ENCODE measurements at places on chromosomes 11 and 22.
A peak's percentile ranks its signal among the peaks of the same experiment; 100 is the strongest.

DNA sequence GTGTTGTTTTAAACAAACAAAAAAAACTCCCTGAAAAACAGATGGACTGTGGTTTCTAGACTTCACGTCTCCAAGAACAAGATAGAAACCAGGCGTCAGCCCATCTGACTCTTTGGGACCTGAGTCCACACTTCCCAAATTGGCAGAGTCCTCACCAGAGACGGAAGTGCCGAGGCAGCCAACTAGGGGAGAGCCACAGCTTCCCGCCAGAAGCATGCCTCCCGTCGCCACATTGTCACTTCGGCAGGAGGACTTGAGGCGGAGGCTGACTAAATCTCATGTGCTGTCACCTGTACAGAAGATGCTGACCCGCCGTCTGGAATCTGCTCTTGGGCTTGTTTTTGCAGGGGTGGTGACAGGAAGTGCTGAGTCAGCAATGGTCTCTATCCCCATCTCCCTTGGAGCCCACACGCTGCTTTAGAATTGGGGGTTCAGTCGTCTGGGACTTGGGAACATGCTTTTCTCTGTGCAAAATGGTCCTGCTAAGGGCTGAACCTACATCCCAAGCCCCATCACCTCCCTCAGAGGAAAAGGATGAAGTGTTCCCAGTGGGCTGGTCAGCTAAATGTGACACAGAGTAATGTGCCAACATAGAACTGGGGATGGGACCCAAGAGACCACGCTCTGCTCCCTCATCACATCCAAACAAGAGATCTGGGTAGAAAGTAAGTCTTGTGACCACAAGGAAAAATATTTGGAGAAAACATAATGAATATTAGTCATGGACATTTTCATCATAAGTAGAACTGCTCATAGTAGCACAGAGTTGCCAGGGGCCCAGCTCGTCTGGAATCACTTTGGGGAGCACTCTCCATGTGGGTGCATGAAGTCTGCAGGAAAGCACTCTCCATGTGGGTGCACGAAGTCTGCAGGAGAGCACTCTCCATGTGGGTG lies 152.9 kb downstream of the SNX19 start:
- no peak for DNase-seq

GRCh38 chr11:125918140-125918840 lies 14.0 kb downstream of the DDX25 start:
- DNase-seq, result no peak

DNA sequence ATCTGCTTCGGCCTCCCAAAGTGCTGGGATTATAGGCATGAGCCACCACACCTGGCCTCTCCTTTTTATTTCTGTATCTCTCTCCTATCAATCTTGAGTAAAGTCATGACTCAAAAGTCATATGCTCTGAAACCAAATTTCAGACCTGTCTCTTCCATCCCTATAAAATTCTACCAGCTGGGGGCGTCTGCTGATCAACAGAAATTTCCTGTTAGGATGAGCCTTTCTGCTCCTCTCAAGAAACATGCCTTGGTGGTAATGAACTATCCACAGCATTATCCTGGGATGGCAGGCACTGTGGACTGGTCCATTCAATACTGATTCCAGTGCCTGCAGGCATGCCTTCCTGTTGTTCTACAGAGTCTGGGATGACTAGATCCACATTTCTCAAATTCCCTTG lies 472.6 kb downstream of the NELL1 start:
- DNase-seq, result no peak

- no peak for DNase-seq
Observed at GRCh38 chr22:29217827-29218757, 12.4 kb downstream of the EMID1 start.

- DNase-seq, result no peak
Observed at GRCh38 chr22:26182723-26183122, 13.5 kb downstream of the SEZ6L start.

GRCh38 chr11:44674809-44675208 lies 52.0 kb upstream of the TSPAN18 start:
- DNase-seq, result no peak

GRCh38 chr11:70572974-70573260 lies 174.6 kb downstream of the CTTN start:
- DNase-seq, result no peak

GRCh38 chr11:35260342-35260985 lies 121.5 kb downstream of the CD44 start:
- no peak for DNase-seq

GRCh38 chr11:45457649-45458048 lies 171.5 kb upstream of the SYT13 start:
- no peak for DNase-seq

- no peak for DNase-seq
Observed at GRCh38 chr11:63922673-63923192, 5.8 kb upstream of the RCOR2 start.

DNA sequence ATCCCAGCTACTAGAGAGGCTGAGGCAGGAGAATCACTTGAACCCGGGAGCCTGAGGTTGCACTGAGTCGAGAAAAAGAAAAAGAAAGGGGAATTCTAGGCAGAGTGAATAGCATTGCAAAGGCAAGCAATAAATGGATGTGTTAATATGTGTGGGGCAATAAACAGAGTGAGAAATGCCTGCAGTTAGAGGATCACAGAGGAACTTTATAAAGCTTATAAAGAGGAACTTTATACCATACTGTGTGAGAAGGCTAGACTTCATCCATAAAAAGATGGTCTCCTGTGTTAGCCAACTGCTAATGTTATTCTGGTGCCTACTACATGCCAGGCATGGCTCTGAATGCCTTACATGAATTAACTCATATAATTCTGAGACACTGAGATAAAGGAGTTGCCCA lies 841 bp downstream of the B3GNT6 start:
- no peak for DNase-seq

- DNase-seq, result no peak
Observed at GRCh38 chr11:70882716-70883085, 369.7 kb downstream of the SHANK2 start.

GRCh38 chr11:83922318-83922717 lies 636.2 kb upstream of the CCDC90B start:
- DNase-seq, result no peak

- DNase-seq, result no peak
Observed at GRCh38 chr11:47215366-47215910, 664 bp downstream of the DDB2 start.

GRCh38 chr11:27528712-27529111 lies 22.1 kb upstream of the LIN7C start:
- DNase-seq, result no peak

DNA sequence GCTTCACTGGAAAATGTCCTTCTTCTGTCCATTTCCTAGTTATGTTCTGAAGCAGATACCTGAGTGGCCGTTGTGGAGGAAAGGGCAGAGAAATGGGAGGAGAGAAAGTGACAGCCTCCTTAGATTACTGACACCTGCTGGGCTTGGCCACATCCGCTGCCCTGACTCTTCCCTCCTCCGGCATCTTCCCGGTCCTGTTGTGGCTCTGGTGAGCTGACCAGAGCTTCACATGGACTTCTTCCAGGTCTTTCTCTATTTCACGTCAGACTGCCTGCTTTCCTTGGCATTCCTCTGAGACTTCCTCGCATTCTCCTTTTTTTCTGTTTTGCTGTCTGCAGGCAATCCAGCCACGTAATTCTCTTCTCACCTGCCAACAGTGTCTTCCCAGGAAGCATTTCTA lies 138.7 kb upstream of the E2F8 start:
- DNase-seq, result no peak

DNA sequence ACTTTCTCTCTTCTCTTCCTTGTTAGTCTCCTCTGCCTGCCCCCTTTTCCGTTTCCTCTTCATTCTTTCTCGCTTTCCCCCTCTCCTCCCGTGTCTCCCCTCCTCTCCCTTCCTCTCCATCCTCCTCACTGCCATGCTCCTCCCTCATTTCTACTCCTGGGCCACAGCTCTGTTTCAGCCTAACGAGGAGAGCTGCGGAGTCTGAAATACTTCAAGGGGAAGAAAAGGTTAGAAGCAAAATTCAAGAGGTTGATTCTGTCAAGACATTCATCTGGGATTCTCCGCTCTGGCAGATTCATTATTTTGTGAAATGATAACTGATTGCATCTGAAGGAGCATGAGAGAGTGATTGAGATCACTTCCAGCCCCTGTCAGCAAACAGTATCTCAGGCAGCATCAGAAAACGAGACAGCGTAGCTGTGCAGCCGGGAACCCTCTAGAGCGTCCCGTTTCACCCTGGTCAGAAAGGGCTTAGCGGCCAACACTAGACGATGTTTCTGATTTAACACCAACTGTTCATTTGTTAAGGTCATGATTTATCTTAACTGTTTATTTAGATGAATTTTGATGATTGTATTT lies 279.3 kb upstream of the B3GAT1 start:
- no peak for DNase-seq

GRCh38 chr11:117960406-117960805 lies 25.8 kb upstream of the IL10RA start:
- DNase-seq, result no peak

DNA sequence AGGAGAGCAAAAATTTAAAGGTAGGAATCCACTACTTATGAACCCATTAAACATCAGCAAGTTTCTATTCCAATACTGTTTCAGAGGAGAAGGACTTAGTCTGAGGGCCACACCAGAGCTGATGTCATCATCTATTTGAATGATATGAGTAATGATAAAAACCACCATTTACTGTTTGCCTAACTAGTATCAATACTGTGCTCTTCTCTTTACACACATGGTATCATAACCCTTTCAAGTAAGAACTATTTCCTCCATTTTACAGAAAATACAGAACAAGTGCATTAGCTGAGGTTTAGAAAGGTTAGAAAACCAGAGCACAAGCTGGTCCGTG lies 651.3 kb upstream of the KIRREL3 start:
- no peak for DNase-seq

GRCh38 chr11:2509481-2510001 lies 64.7 kb downstream of the KCNQ1 start:
- DNase-seq, result no peak

DNA sequence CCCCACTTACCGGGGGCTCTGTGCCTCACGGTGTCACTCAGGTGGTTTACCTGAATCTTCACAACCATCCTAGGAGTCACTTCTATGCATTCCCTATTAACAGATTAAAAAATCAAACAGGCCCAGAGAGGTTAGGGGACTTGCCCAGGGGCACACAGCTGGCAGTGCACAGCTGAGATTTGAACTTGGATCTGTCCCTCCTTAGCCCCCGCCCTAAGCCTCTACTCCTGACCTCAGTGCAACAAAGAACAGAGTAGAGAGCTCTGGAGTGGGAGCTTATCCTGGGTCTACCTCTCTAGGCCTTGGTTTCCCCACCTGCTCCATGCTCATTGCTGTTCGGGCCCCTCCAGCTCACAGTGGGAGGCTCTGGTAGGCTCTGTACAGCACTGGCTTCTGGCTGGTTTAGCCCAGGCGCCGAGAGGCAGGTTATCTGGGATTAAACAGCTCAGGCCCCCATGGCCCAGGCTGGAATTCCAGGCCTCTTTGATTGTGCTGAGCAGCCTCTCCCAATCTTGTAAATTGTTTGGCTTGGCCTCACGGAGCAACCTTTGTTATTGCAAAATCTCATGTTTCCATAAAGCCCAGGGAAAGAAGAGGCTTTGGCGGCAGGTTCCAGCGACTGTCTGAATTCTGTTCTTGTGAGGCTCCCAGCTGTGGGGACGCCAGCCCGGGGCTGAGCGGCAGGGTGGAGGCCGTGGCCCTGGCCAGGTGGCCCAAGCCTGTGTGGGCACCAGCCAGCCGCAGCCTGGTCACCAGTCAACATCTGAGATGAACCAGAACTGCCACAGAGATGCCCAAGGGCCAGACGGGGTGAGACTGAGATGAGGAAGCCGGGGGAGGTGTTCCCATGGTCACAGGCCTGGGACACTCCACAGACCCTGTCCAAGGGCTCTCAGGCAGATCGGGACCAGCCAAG lies 28.9 kb upstream of the SHISAL1 start:
- no peak for DNase-seq

GRCh38 chr11:27097551-27097950 lies 56.9 kb downstream of the BBOX1 start:
- no peak for DNase-seq

DNA sequence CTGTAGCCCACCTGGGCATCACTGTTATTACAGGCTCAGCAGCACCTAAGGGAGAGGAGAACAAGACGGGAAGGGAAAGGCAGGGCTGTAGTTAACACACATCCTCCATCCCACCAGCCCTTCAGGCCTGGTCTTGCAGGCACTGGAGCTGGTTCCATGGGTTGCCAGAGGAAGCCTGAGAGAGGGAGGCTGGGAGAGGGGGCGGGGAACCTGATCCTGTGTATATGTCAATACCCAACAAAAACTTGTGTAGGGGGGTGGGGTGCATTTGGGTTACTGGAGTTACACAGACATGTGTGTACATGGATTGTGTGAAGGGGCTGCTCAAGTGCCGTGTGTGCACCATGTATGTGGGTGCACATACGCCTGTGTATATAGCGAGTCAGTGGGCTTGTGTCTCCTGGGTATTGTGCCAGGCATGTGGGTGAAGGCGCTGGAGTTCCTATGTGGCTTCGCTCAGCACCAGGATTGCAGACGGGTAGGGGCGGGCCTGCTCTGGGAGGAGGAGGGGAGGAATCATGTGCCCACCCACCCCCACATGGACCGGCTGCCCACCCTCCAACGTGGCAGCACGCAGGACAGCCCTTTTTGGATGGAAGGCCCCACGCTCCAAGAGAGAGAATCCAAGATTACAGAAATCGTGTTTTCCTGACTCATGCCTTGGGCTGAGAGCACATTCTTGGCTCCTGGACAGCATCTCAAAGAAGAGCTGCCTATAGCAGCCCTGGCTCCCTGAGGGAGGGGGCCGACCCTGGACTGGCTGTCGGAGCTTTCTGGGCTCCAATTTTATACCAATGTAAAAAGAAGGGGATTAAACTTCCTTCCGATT lies 4.2 kb upstream of the SERPINH1 start:
- no peak for DNase-seq

- no peak for DNase-seq
Observed at GRCh38 chr11:10333490-10333889, 28.6 kb downstream of the ADM start.

DNA sequence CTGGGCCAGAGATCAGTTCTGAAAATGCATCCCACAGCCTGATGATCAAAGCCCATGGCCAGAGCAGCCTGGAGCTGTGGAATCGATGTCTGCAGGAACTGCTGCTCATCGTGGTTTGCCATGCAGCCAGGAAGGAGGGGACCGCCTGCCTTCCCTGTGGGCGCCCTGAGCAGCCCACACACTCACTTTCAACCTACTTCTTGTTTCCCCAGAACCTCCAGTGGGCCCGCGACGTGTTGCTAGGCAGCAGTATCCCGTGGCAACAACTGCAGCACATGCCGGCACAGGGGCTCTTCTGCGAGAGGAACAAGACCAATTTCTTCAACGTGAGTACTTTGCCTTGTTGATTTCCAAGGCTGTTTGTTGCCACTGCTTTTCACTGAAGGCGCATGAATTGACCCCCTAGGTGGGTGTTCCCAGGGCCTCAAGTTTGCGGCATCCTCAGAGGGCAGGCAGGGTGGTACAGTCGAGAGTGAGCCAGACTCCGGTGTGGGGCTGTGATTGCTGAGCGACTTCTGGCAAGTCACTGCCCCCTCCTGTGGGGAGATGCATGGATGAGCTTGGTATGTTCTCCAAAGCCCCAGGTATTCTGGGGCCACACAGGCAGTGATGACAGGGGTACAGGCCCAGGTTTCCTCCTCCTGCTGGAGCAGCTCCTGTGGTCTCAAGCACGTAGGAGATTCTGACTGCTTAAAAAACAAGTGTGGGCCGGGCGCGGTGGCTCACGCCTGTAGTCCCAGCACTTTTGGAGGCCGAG lies 47.0 kb upstream of the SUSD2 start:
- DNase-seq, result peak; percentile 67

Data from stimulated activated CD8-positive, alpha-beta memory T cell treated with anti-CD3 and anti-CD28 coated beads, Interleukin-4, amount 100 ng/mL, for 1 hour (primary cell).